ENCODE measurements at places on chromosomes 1 and 21.

DNA sequence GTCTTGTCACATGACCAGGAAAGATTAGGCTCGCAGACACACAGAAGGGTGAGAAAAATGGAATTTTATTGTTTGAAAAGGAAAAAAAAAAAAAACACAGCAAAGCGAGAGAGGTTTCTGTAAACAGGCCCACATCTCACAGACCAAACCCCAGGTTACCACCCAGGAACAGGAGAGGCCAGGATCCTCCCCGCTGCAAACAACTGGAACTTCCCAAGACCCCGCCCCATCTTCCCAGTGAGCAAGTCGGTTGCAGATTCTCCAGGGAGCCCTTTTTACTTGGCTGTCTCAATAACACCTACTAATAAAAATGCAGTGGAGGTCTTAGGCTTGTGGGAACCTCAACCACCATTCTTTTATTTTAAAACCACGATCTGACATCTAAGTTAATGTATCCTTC is 84.7 kb upstream of the ETS2 start:
- no peak for DNase-seq

DNA sequence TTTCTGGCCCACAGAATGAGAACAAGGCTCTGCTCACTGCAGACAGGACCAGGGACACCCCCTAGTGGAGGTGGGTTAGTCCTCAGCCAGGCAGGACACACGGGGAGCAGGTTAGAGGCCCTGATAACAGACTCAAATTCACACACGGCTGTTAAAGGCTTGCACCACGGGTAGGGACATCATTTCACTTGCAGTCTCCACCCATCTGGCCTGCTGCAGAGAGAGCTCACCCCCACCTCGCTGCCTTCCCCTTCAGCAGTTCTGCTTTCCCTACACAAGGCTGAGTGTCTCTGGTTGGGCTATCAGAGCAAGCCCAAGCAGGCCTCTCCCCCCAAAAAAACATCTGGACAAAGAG is 20.6 kb downstream of the MEF2D start:
- no peak for DNase-seq

- DNase-seq = no peak
These were observed 7.0 kb downstream of the OMA1 start for GRCh38 chr1:58539553-58539952.

DNA sequence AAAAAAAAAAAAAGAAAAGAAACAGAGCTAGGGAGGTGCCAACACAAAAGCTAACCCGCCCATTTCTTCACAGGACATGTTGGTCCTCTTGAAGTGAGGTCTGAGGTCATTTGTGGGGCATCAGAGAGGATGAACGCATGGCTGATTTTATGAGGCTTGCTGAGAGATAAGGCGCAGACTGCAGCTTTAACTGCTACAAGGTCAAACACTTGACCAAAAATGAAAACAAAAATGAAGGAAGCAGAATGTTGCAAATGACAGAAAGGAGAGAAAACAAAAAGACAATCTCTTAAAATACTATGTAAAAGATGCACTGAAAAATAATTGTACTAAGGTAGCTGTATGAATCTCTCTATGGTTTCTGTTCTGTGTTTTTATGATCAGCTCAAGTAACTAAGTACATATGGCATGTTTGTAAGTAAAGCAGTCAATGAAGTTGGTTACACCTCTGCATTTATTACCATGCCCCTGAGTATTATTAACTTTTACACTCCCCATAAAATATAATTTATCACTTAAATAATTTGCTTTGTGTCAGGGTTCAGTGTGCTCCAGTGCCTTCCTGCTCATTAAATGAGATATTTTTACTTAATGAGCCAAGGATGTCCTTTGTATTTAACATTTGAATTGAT is 249.1 kb upstream of the NR5A2 start:
- no peak for DNase-seq

GRCh38 chr1:43558346-43558841 is 27.7 kb downstream of the PTPRF start:
- no peak for DNase-seq

- DNase-seq = peak; percentile 59
These were observed 1.3 kb downstream of the EDARADD start for GRCh38 chr1:236395230-236395946.

GRCh38 chr1:177067752-177068410 is 96.6 kb downstream of the ASTN1 start:
- DNase-seq = no peak

GRCh38 chr1:216325336-216325735 is 97.9 kb downstream of the USH2A start:
- DNase-seq = no peak

DNA sequence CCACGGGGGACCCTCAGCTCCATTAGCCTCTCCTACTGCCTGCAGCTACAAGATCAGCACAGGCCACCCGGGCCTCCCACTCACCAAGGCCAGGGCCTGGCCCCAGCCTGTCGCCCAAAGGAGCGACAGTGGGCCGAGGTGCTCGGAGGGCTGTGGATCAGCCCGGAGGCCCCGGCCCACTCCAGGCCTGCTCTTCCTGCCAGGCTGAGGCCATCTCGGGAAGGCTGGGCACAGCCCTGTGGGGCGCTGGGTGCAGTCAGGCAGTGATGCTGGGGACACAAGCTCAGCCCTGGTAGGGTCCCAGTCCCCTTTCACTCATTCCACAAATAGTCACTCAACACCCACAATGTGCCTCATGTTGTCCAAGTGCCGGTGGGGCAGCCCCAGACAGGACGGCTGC is 58.8 kb downstream of the CASZ1 start:
- DNase-seq = no peak

- DNase-seq = no peak
These were observed 104.3 kb downstream of the HHIPL2 start for GRCh38 chr1:222443566-222443965.

DNA sequence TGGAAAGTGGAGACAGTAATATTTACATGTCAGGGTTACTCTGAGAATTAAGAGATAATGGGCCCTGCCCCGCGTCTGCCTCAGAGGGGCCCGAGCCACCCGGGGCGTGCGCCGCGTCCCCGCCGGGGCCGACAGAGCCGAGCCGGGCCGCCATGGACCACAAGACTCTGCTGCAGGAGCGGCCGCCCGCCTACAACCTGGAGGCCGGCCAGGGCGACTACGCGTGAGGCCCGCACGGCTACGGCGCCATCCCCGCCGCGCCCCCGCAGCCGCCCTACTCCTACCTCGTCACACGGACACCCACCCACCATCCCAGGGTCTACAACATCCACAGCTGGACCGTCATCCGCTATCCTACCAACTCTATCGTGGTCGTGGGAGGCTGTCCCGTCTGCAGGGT is 35.1 kb upstream of the LRRC39 start:
- DNase-seq = no peak

DNA sequence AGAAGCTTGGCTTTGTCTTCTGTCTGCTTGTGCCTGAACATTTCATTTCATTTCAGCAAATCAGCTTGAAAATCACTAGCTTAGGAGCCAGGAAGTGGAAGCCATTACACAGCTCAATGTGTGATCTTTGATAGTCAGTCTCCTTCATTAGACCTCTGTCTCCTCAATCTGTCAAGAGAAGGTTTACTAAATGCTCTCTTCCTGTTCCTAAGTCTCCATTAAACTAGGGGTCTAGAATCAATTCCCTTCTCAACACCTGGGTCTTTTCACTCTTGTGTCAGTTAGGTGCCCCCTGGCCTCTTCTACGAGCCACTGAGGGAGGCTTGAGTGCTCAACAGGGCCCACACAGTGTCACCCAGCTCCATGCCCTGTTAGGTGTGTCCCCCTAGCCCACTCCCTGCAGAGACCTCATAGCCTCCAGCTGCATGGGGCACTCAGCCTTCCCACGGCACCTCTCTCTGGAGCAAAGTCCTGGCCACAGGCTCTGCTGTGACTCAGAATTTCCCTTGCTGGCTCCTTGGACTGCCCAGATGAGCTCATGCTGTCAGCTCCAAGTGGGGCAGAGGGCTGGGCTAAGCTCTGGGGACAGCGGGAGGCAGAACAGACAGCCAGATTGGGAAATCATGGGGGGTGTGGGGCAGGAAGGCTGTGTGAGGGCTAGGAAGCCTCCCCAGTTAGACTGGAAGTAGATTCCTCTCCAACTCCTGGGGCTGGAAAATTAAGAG is 115.7 kb upstream of the IPO9 start:
- DNase-seq = no peak

GRCh38 chr1:52769346-52770033 is 43.2 kb downstream of the ZYG11B start:
- no peak for DNase-seq

- DNase-seq = no peak
These were observed 81.2 kb upstream of the F3 start for GRCh38 chr1:94622757-94623156.

DNA sequence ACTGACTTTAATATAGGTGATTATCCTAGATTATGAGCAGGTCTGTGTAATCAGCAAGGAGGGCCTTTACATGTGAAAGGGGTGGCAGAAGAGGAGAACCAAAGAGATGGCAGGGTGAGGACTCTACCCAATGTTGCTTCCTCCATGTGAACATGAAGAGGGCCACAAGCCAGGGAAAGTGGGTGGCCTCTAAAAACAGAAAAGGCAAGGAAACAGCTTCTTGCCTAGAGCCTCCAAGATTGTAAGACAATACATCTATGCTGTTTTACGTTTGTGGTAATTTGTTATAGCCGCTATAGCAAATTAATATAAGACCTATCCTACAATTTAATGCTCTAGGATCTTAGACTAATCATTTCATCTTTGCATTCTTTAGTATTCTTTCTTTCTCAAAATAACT is 85.5 kb downstream of the PLPP3 start:
- DNase-seq = no peak

GRCh38 chr1:216929870-216930582 is 206.8 kb upstream of the ESRRG start:
- no peak for DNase-seq

DNA sequence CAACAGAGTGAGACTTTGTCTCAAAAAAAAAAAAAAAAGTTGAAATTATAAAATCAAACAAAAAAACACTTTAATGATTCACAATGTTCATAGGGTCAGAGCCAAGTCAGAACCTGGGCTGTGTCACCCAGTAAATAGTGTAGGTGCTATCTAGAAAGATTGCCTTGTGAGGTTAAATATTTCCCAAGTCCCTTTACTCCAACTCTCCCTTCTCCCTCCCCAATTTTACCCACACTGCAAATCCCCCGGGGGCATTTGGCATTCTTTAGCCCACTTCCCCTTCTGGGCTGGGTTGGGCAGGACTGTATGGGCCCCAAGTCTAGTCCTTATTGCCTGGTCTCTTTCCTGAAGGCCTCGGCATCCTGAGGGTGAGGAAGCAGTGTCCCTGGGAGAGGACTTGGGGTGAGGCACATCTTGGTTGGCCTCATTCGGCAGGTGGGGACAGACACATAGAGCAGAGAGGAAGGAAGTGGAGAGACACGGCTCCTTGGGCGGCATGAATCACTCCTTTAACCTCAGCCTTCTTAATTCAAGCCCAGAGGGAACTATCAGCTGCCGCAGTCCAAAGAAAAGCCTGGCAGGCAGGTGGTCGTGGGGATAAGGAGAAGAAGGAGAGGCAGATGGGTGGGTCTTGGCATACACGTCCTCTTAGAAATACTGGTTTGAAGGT is 8.2 kb downstream of the ADORA1 start:
- DNase-seq = no peak

DNA sequence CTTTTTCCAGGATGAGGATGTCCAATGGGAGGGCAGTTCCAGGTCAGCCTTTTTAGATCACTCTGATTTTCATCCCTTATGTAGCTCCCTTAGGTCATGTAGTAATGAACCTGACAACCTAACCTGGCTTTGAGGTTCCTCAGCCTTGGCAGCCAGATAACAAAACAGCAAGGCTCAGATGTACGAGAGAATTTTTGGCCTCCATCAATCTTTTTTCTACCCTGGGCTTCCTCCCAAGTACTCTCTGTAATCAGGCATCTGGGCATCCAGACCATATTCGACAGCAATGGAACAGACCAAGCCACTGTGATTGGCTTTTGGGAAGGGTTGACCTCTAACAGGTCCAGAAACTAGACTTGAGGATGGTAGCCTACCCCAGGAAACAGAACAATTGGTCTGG is 38.6 kb downstream of the KCNH1 start:
- no peak for DNase-seq

- no peak for DNase-seq
These were observed 509.5 kb downstream of the PLPP3 start for GRCh38 chr1:56069824-56070223.

GRCh38 chr1:106498238-106498637 is 558.2 kb upstream of the PRMT6 start:
- DNase-seq = no peak

GRCh38 chr1:91601554-91602376 is 101.1 kb downstream of the CDC7 start:
- DNase-seq = no peak

DNA sequence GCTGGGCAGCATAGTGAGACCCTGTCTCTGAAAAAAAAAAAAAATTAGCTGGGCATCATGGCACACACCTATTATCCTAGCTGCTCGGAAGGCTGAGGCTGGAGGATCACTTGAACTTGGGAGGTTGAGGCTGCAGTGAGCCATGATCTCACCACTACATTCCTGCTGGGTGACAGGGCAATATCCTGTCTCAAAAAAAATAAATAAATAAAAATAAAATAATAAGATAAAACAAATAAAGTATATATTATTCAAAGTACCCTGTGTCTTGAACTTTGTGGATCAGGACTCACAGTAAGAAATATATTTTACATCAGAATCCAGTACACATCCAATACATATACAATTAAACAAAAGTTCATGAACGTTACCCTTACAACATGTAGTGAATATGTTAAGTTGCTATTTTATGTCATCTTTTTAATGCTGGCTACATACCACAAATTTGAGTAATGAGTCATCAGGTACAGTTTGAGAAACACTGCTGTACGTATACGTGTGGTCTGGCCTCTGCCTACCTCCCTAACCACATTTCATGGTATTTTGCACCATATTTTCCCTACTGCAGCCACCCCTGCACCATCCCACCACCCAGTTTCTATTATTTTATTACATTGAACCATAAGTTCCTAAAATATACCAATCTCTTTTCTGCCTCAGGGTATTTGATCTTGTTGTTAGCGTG is 4.4 kb downstream of the NME7 start:
- DNase-seq = no peak

GRCh38 chr21:25573409-25574206 is 33.7 kb downstream of the MRPL39 start:
- no peak for DNase-seq

GRCh38 chr1:10662824-10663677 is 133.4 kb downstream of the CASZ1 start:
- DNase-seq = no peak

DNA sequence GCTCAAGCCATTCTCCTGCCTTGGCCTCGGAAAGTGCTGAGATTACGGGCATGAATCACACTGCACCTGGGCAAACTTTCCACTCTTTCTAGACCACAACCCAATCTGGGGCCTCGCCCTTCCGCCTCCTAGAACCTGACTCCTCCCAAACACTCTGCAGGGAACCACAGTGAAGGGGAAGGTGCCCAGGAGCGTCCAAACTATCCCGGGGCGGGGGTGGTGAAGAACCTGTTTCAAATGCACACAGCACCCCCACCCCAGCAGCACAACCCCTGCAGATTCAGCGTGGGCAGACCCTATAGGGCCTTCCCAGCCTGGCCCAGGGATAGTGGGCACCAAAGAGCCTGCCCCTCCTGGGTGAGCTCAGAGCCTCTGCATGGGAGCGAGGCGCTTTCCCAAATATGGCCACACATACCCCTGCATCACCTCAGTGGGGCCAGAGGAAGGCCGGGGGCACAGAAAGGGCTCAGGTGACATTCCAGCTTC is 86.9 kb downstream of the STUM start:
- no peak for DNase-seq

All from NCI-H1048 (cell line).